ENCODE measurements at places on chromosomes 1 and 21. TPM values are rescaled to one million over a fixed set of nuclear protein-coding genes. Genes with fewer than 3 reads are reported as not detected.

- DNase-seq, result no peak
Observed at GRCh38 chr1:109370712-109371340, 26.9 kb downstream of the SORT1 start.

GRCh38 chr1:203569490-203570318, 56.9 kb upstream of the ATP2B4 start:
- no peak for DNase-seq

GRCh38 chr1:179742291-179742690, 800 bp upstream of the FAM163A start:
- no peak for DNase-seq

GRCh38 chr1:13706046-13706445, 6.1 kb downstream of the PRDM2 start:
- no peak for DNase-seq

The SH3D21 gene
- 47.1 TPM for total RNA-seq

The DAB1 gene
- total RNA-seq, result 1.2 TPM

- no peak for DNase-seq
Observed at GRCh38 chr1:192598589-192598988, 23.0 kb downstream of the RGS1 start.

The SEMA4A gene
- 19.8 TPM for total RNA-seq

The ADAMTS4 gene
- total RNA-seq, result 6.8 TPM

GRCh38 chr1:37305841-37306240, 168.5 kb upstream of the ZC3H12A start:
- DNase-seq, result no peak

Measured in mesothelial cell of epicardium (in vitro differentiated cells).